ENCODE measurements at places on chromosomes 7 and 10. TPM values are rescaled to one million over a fixed set of nuclear protein-coding genes. Genes with fewer than 3 reads are reported as not detected.

DNA sequence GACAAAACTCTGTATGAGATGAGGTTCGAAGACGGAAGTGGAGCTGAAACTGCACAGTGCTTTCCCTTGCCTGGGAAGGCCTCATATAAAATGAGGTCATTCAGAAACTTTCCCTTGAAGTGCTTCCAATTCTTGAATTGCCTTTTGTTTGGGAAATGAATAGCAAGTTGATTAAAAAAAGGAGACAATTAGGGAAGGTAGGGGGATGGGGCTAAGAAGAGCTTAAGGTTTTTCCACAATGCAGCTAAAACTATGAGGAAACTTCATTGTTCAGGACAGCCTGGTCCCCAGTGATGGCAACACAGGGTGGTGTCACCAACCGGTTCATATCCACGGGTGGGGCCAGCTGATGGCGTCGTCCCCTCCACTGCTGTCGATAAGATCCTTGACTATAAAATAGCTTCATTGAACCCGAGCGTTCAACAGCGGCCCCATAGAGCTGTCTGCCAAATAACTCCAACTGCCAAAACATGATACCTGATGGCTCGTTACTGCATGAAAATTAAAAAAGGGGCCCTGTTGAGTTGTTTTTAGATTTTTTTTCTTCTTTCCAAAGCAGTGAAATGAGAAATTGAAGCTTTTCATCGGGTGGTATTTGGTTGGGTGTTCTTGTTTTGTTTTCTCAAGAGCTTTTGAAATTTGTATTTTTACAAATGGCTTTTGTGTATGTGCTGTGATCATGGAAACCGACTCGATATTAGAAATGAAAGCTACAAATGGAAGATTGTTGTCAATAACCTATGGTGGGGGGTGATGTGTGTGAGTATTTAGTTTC, 2.8 kb upstream of the CELF2 start:
- no peak for DNase-seq

The SPOCK2 gene
- 0.27 TPM for total RNA-seq

- DNase-seq, result no peak
These were observed 67.0 kb downstream of the CTBP2 start for GRCh38 chr10:125093199-125093973.

The ADGRA1 gene
- not detected for total RNA-seq

- DNase-seq, result no peak
These were observed 17.5 kb downstream of the ATP6V1F start for GRCh38 chr7:128879939-128880746.

The OIT3 gene
- total RNA-seq, result not detected

DNA sequence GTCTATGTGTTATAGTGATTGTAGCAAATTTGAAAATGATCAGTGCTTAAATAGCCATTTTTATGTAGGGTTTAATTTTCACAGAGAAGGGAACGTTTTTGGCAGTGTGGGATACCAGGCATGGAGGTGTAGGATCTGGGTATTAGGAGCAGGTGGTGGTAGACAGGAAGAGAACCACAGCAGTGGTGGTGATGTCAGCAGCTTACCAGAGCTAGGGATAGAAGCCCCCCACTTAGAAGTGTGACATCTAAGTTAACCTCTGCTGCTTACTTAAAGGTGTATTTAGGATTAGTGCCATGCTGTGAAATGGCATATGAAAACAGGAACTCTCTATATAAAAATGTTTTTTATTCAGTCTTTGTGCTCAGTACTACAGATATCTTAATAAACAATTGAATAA, 73.8 kb downstream of the CREM start:
- DNase-seq, result no peak

The CPVL gene
- 3.2 TPM for total RNA-seq
